ENCODE measurements at places on chromosomes 2 and 18.

- peak; percentile 88 for DNase-seq
Observed at GRCh38 chr2:96536445-96537065, at the start of gene ARID5A. Gene ARID5A, plus strand, starts transcription at chr2:96536752. Its CDS starts 75 bp downstream, at chr2:96536827.

DNA sequence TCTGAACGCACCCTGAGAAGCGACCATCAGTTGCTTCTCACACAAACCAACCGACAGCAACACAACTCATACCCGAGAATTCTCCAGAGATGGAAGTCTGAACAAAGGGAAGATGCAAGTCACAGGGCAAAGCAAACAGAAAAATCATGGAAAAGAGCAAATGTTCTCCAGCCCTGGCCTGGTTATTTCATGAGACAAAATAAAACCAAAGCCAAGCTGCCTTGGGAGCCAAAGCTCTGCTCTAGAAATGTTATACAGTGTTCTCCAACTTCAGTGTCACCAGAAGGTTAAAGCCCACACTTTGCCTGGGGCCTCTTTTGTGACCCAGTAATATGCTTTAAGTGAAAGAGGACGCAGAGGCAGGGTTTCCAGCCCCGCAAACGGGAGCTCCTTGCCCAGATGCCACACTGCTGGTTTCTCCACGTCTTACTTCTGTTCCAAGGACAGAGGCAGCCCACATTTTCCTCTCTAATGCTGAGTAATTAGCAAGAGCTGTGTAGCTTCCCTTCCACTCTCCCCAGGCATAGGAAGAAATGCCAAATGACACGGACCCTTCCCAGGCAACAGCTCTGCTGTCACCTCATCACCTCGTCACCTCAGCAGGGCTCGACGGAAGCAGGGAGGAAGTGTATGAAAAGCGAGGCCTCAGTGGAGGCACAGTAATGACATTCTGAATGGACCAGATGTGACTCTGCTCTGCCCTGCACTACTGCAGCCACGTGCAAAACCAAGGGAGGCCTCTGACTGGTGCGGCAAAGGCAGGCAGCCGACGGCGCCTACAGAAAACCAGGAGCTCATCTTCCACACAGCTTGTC lies 64.7 kb downstream of the FBXO15 start:
- no peak for DNase-seq

DNA sequence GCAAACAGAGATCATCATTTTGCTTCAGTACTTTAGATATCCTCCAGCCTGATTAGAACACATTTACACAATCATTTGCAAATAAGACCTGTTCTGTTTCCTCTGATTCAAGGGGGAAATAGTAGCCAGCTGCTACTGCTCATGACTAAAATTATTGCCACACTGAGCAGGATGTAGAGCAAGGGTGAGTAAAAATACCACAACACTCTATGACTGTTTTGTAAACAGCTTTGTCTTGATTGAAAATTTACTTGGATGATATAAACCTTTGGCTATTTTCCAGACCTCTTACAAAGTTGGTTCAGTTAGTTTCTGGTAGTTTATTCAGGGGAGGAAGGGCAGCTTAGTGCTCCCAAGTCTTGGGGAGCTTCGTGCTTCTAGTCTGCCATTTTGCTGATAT lies 286.4 kb upstream of the CNTNAP5 start:
- DNase-seq, result no peak

DNA sequence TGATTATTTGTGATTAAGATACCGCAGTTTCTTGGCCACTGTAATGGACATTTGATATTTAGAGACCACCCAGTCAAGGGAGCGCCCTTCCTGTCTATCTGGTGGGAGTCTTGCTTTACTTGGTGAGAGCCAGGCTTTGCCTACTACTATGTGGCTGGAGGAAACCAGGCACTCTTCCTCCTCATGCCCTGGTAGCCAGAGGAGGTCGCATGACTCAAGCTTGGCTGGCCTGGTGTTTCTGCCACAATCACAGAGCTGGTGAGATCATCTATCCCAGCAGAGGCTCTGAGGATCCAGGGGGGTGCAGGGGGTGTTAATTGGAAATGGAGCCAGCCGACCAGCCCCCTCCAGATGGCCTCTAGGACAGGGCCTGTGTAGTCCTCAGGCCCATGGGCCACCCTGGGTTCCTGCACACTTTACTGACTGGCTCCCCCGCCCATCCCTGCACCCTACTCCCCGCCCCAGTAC lies 46.8 kb upstream of the BIN1 start:
- DNase-seq, result peak; percentile 93

DNA sequence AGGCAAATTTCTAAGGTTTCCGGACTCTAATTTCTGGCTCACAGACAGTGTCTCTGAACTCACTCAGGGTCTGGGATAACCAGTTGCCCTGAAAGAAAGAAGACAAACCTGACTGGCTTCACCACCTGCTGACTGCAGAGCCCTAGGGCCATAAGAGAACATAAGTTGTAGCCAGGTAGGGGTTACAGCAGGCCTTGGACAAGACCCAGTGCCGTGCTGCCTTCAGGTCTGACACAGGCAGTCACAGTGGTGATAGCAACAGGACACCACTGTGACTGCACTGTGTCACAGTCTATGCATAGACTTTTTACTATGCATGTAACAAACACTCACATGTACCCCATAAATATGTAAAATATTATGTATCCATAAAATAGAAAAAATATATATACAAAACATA lies 508.5 kb downstream of the PID1 start:
- no peak for DNase-seq

DNA sequence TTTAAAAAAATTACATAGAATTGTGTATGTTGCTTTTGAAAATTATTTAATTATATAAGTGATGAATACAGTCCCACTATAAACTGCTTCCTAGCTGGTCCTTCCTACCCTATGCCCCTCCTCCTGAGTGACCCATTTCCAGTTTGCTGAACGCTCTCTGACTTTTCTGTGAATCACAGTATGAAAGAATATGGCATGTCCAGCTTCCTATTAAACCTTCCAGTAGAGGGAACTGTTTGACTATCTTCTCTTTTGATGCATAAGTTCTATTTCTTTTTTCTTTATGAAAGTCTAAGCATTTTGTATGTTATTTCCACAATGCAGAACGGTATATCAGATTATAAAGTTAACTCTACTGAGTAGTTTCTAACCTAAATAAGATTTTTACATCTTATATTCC lies 41.3 kb downstream of the PSMG2 start:
- DNase-seq, result peak; percentile 69

- no peak for DNase-seq
Observed at GRCh38 chr2:210541290-210541902, 15.0 kb upstream of the CPS1 start.

GRCh38 chr2:34844629-34845028 lies 1245.5 kb upstream of the FAM98A start:
- DNase-seq, result no peak
